ENCODE measurements at places on chromosomes 1 and 21.

DNA sequence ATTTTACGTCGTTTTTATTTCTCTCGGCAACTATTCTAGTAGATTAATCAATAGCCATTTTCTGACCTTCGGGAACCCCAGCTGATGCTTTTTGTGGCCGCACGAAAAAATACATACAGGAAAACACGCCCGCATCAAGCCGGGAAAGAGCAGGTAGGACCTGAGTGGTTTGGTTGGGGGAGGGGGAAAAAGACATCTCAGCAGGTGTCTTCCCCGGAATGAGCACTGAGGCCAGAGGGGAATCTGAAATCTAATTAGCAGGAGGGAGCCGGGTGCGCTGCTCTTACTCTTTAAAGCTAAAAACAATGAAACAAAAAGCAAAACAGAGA lies 618 bp upstream of the FOXD3 start:
- no peak for DNase-seq

DNA sequence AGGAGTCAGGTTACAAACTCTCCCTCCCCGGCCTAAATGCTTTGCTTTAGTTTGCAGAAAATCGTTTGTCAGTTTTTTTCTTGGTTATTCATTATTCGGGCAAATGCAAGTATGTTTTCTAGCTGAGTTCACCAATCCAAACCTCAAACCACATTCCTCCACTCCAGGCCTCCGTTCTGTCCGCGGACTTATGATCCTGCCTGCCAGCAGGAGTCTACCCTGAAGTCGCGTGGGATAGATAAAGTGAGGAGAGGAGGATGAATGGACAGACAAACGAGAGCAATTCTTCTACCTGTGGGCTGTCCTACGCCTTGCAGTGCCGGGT lies 1.3 kb downstream of the ADAMTS1 start:
- DNase-seq, result no peak

- DNase-seq, result no peak
These were observed 207.7 kb downstream of the HHAT start for GRCh38 chr1:210536254-210536961.

DNA sequence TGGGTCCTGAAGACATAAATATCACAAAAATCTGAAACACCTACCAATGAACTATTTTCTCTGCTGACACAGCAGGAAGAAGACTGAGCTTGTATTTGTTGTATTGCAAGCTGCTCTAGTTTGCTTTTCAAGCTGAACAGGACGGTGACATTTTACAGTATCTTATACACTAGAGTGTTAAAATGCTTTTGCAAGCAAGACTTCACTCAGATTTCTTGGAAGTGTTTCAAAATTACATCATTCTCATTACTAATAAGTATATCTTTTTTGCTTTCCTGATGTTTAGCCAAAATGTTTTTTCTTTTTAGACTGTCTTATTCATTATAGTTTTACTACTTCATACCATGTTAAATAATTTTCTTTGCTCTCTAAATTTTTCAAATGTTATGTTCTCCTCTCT lies 427.1 kb upstream of the CXADR start:
- no peak for DNase-seq

DNA sequence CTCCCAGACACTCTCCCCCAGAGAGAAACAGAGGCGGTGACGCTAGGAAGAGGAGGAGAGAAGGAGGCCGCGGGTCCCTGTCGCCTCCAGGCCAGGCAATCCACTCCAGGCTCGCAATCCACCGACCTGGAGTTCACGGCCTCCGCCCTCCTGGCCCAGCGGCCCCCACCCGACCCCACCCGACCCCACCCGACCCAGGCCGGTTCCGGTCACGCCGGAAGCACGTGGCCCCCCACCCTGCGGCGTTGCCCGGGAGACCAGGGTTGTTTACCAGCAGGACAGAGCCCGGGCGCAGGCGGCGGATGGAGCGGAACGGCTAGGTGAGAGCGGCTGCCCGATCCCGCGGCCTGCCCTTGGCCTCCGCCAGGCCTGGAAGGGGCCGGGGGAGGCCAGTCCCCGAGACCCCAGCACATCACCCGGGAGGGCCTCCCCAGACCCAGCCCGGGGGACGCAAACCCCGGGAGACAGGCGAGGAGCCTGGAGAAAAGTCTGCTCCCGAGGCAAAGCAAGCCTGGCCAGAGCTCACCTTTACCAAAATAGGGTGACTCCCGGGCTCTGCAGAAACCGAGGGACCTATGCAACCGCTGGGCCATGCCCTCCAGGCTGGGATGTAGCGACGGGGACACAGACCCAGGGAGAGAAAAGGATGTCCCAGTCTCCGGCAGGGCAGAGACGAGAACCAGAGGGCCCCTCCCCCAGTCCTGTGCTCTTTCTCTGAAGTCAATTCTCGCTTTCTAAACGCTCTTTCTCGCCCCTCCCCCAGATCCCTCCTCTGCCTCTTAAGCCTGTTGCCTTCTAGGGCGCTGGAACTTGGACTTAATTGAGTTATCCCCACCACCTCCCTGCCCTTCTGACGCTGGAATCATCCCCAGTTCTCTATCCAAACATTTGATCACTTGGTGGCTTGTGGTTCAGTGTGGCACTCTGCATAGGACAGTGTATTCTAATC lies at the start of the genes PLA2G2C and UBXN10:
Gene PLA2G2C, minus strand, starts transcription at position 685 of the 949 bp plus-strand sequence. CDS start 9,155 bp downstream, outside the sequence.
Gene UBXN10, plus strand, starts transcription at position 263 of the 949 bp plus-strand sequence. CDS start 4,466 bp downstream, outside the sequence.
- DNase-seq, result peak; percentile 41

GRCh38 chr21:43911015-43911934 lies 46.3 kb downstream of the AGPAT3 start:
- no peak for DNase-seq

GRCh38 chr1:29176576-29176975 lies 5.1 kb downstream of the SRSF4 start:
- no peak for DNase-seq

GRCh38 chr1:229035054-229035747 lies 235.7 kb upstream of the RAB4A start:
- DNase-seq, result no peak

DNA sequence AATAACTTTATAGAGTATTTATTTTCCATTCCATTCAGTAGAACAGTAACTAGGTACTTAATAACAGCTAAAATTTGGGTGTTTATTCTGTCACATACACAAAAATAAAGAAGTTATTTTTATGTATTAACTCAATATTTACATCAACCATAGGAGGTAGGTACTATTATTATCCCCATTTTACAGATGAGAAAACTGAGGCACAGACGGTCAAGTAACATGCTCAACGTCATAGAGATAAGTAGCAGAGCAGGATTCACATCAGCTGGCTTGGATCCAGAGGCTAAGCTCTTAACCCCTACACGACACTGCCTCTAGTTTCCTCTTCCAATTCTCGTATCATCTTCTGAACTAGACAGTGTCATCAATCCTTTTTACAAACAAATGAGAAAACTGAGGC lies 9.3 kb downstream of the ZBTB21 start:
- no peak for DNase-seq

- no peak for DNase-seq
These were observed 233.1 kb downstream of the C1orf94 start for GRCh38 chr1:34409689-34410229.

GRCh38 chr1:184965944-184966860 lies 8.1 kb downstream of the NIBAN1 start:
- DNase-seq, result no peak
